ENCODE measurements at places on chromosomes 4 and X.

DNA sequence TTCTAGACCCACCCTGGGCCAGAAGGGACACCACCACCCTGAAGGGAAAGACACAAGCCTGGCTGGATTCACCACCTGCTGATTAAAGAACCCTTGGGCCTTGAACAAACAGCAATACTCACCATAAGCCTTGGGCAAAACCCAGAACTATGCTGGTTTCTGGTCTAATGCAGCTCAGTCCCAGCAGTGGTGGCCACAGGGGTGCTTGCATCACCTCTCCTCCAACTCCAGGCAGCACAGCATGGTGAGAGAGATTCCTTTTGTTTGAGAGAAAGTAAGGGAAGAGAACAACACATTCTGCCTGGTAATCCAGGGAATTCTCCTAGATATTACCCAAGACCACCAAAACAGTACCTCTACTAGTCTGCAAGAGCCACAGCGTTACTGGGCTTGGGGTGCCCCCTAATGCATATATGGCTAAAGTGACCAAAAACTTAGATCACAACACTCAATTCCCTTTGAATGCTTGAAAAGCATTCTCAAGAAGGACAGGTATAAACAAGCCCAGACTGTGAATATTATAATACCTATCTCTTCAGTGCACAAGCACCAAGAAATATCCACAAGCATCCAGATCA, 25.7 kb downstream of the RNF128 start:
- ATAC-seq, result no peak

DNA sequence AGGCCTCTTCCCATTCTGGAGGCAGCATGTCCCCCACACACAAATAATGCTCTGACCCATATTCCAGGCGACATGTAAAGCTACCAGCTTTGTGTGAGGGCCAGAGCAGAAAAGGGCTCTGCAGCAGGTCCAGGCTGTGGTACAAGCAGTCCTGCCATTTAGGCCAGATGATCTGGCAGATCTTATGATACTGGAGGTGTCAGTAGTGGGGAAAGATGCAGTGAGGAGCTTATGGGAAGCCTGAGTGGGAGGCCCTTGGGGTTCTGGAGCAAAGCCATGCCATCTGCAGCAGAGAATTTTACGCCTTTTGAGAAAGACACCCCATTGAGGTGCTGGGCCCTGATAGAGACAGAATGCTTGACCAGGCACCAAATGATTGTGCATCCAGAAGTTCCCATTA, 7.7 kb downstream of the SYN1 start:
- no peak for ATAC-seq

GRCh38 chr4:184550476-184550875, 76.1 kb upstream of the IRF2 start:
- no peak for ATAC-seq

DNA sequence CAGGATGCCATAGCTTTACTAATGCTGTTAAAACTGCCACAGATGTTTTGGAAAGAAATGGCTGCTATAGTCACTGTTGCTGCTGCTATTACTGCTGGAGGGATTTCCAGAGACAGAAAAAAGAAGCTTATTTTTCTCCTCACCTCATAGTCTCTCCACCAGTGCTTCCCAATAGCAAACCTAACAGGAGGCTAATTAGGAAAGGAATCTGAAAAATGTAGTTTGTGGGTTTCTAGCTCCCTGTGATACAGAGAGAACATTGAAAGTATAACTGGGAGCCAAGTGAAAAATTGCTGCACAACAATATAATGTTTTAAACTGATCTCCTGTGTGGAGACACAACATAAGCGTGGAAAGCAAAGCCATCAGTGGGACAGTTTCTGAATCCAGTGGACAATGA, 8.6 kb upstream of the TSPAN7 start:
- no peak for ATAC-seq

DNA sequence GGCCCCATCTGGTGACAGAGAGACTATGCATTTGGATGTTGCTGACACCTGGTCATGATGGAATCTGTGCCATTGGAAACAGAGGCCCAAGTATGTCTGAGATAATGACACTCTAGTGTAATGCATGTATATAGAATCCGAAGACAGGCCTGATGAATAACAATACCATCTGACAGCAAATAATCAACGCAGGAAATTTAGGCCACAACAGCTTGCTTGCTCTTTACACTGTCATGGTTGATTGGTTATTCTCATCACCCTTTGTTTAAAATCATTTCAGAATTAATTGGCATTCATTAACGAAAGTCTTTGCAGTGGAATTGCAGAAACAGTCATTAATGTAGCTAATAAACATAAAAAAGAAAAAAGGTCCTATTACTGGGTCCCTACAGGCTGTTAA, 194.8 kb downstream of the AFF2 start:
- ATAC-seq, result no peak

GRCh38 chr4:13627178-13627605, 333 bp downstream of the BOD1L1 start:
- no peak for ATAC-seq

DNA sequence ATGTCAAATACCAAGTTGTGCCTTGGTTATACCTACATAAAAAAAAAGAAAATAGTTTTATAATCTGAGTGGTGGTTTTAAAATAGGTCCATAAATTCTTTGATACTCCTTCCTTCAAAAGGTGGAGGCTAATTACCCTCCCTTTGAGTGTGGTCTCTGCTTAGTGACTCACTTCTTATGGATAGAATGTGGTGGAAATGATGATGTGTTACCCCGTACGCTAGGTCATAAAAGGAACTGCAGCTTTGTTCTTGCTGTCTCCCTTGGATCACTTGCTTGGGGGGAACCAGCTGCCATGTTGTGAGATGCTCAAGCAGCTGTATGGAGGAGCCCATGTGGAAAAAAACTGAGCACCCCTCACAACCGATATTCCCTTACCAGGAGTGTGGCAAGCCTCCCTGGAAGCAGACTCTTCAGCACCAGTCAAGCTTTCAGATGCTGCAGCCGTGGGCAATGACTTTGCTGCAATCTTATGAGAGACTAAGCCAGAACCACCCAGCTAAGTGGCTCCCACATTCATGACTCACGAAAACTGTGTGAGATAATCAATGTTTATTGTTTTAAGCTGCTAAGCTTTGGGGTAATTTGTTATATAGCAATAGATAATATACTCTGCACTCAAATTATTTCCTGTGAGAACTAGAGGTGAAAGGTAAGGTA, 195.0 kb upstream of the GATB start:
- no peak for ATAC-seq

DNA sequence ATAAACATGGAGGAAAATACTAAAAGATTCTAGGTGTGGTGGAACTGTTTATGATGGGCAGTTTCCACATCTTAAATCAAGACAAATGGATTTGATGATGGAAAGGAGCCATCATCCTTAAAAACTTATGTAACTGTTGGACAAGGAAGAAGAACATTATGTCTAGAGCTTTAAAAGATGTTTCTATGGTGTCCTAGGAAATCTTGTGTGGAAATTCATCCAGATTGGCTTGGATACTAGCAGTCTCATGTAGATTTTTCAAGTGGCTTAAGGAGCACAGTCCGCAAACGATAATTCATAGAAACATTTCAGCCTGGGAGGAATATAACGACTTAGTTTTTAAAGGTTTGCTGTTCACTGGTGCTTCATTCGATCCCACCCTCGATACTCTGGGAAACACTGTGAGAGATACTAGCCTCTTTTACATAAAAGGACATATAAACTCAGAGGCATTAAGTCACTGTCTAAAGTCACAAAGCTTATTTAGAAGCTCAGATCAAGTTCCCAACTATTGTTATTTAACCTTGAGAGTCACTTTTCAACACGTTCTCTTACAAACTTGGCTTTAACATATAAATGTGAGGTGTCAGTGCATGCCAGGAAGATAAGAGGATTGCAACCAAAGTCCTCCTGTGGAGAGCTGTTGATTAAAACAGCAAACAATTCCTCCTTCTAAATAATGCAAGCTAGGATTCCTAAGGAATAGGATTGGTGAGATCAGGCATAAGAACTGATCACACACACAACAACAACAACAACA, 135.7 kb upstream of the SCML1 start:
- no peak for ATAC-seq

GRCh38 chrX:34300871-34301270, 168.8 kb upstream of the FAM47A start:
- 0 out of 3 replicates have a peak, but pooled peaks have one; percentile 22 for ATAC-seq

- ATAC-seq, result no peak
Observed at GRCh38 chr4:133719098-133719497, 482.5 kb downstream of the PABPC4L start.

DNA sequence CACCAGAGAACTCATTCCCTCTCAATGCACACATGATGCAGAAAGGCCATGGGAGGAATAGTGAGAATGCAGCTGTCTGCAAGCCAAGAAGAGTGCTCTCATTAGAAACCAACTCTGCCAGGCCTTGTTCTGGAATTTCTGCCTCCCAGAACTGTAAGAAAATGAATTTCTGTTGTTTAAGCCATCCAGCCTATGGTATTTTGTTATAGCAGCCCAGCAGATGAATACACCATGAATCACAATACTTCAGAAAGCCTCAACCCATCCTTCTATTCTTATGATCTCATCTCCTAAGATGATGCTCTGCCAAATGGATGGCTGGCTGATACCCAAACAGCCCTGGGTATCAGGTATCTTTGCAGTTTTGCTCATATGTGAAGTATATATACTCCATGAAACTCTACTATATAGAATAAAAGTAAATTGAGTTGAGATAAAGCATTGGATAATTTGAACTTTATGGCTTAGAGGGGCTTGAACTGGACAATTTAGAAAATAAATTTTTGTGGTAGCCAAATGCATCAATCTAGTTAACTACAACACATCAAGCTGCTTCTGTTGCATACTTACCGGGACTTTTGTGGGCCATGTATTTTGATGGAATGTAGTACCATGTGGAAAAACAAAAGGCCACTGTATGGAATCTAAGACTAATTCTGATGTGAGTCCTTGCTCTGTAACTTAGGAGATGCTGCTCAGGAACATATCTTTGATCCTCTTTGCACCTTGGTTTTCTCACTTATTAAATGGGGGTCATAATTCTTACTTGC, 245.9 kb downstream of the HS3ST1 start:
- no peak for ATAC-seq

DNA sequence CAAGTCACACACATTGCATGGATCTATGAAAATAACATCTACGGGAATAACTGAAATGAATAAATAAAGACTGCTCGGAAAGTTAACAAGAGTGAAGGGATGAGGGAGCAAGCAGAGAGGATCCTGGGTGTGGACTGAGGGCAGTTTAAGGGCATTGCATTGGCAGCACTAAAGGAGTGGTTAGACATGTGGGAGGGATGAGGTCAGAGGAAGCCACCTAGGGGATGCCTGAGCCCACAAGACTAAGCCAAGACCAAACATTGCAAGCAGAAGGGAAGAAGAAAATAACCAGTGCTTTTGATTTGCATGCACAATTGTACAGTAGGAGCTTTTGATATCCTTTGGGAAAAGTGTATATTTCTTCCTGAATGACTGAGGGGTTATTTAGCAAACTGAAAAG, 106.1 kb downstream of the MSL3 start:
- no peak for ATAC-seq

GRCh38 chrX:132489578-132490419, 961 bp upstream of the MBNL3 start:
- ATAC-seq, result peak; percentile 35

DNA sequence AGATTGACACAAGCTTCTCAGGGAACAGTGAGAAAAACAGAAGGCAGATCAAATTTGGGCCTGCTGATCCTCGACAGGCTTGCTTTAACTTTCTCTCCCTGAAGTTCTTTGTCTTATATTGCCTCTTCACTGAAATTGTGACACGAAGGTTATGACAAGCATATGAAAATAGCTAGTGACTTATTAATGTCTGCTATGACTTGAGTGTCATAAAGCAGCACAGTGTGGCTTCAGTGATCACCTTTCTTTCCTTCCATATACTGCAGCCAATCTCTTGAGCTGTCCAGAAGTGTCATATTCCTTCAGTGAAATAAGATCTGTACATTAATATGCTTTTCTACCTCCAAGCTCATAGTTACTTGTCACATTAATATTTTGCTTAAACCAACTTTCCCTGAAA, 870.2 kb downstream of the C4orf33 start:
- no peak for ATAC-seq

GRCh38 chr4:2450394-2451035, 18.4 kb upstream of the RNF4 start:
- ATAC-seq, result no peak

GRCh38 chr4:130703211-130703935, 1607.4 kb downstream of the C4orf33 start:
- no peak for ATAC-seq

DNA sequence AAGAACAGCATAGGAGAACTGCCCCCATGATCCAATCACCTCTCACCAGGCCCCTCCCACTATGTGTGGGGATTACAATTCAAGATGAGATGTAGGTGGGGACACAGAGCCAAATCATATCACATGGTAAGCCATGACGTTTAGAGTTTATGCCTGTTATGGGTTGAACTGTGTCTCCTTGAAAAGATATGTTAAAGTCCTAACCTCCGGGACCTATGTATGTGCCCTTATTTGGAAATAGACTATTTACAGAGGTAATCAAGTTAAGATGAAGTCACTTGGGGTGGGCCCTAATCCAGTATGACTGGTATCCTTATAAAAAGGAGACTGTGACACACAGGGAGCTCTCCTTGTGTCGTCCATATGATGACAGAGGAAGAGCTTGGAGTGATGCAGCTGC, 25.2 kb upstream of the SLC2A9 start:
- ATAC-seq, result no peak
